ENCODE measurements at places on chromosomes 13 and 19.

DNA sequence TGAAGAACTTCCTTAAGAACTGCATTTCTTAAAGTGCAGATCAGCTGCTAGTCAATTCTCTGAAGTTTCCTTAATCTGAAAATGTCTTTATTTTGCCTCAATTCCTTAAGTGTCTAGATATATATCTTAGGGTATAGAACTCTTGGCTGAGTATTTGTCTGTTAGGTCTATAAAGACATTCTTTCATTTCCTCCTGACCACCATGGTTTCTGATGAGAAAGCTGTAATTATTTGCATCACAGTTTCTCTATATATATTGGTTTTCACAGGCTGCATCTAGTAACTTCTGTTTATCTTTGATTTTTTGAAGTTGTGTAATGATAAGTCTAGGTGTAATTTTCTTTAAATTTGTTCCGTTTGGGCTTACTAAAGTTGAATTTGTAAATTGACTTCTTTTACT is 15.2 kb downstream of the NDFIP2 start:
- no peak for DNase-seq

DNA sequence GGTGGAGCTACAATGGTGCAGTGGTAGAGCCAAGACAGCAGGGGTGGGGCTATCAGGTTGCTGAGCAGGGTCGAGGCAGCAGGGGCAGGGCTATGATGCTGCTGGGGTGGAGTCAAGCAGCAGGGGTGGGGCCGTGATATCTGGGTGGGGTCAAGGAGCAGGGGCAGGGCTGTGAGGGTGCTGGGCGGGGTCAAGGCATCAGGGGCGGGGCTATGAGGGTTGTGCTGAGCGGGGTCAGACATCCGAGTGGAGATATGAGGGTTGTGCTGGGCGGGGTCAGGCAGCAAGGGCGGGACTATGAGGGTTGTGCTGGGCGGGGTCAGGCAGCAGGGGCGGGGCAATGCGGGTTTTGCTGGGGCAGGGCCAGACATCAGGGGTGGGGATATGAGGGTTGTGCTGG is 14.7 kb downstream of the HCN2 start:
- no peak for DNase-seq

DNA sequence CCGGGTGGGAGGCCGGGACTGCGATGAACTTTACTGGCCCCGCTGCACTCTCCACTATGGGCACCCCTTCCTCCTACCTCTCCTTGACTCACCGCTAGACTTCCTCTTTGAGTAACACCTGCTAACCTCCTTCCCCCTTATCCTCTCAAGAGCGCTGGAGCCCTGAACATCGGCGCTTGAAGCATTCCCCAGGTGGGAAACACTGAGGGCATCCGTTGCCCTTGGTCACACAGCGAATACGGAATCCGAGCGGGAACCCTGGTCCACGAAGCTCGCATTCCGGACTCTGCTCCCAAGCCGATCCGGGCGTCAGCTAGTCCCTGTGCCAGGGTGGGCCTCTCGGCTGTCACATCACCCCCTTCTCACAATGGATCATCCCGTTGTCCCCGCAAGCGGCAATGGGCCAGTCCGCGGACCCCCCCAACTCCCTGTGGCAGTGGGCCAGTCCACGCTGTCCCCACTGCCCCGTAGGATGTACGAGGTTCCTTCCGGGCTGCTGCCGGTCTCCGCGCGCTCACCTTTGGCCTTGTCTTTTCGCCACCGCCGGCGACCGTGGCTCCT is 4.2 kb downstream of the LIPE start:
- no peak for DNase-seq

DNA sequence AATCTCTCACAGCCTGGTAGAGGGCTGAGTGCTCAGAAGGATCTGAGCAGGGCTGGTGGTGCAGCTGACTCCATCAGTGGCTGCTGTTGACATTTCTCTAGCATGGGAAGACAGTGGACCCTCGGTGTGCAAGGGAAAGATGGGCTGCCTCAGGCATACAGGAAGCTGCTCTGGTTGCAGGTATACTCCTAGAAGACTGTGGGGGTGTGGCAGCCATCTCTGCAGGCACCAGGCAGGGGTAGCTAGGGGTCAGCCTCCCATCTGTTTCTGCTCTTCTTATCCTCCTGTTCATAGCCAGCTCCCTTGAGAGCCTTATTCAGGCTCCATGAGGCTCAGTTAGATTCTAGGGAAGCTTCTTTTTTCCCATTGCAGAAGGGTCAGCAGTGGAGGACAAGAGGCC is 475.5 kb downstream of the TSHZ3 start:
- DNase-seq, result no peak

DNA sequence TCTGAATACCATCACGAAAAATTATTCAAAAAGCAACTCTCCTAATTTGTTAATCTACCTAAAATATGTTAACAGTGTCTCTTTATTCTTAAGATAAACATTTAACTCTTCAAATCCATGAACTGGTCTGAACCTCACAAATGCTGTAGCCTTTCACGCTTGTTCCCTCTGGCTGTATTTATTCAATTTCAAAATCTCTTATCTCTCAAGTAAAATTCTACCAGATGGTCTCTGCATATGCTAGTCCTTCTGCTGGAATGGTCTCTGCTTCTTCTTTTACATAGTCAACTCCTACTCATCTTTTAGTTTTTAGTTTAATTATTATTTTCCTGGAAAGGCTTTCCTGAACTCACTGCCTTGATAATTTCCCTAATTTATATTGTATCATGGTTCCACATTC is 232.9 kb upstream of the PCDH20 start:
- DNase-seq, result no peak

- no peak for DNase-seq
These were observed 82.9 kb upstream of the POSTN start for GRCh38 chr13:37681281-37682032.

DNA sequence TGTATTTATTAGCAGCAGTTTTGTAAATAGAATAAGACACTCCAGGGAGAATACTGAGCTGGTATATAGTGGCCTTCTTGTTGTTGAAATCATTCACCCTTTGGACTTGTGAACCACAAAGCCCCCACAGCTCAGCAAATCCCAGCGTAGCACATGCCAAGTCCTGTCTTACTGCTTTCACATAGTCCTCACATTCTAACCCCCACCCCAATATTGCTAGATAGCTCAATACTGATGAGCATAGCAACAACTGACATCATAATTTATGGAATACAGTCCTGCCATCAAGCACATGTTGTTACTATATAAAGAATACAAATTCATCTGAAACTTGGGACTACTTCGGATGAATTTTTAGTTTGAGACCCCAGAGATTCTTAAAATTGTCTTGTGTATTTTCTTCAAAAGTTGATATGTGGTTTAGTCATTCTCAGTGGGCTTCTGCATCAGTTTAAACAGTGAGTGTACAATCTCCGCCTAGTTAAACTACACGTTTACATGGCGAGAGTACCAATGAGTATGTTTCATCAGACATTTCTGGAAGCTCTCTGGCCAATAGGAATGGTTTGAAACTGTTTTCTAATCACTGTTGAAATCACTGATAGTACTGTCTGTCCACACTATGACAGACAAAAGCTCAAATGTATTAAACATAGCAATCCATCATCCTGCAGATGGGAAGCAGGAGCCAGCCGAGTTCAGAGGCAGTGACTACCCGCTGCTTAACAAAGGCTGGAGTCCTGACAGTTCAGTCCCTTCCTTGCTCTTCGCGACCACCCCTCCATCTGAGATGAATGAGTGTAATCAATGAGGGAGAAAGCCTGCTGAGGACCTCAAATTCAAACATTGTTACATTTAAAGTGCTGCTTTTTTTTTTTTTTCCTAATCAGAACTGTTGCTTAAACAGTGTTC is 15.2 kb downstream of the DACH1 start:
- DNase-seq, result no peak

- no peak for DNase-seq
These were observed 344.4 kb downstream of the SUCLA2 start for GRCh38 chr13:47656651-47657050.

- DNase-seq, result no peak
These were observed 12.4 kb downstream of the C19orf25 start for GRCh38 chr19:1466461-1467214.

Measured in epithelial cell of prostate (primary cell).